ENCODE measurements at places on chromosomes 12 and 14.

- DNase-seq: no peak
Measured at GRCh38 chr12:38159591-38160317, 156.8 kb upstream of the ALG10B start.

GRCh38 chr12:47825173-47825639 is 5.5 kb upstream of the HDAC7 start:
- DNase-seq: no peak

DNA sequence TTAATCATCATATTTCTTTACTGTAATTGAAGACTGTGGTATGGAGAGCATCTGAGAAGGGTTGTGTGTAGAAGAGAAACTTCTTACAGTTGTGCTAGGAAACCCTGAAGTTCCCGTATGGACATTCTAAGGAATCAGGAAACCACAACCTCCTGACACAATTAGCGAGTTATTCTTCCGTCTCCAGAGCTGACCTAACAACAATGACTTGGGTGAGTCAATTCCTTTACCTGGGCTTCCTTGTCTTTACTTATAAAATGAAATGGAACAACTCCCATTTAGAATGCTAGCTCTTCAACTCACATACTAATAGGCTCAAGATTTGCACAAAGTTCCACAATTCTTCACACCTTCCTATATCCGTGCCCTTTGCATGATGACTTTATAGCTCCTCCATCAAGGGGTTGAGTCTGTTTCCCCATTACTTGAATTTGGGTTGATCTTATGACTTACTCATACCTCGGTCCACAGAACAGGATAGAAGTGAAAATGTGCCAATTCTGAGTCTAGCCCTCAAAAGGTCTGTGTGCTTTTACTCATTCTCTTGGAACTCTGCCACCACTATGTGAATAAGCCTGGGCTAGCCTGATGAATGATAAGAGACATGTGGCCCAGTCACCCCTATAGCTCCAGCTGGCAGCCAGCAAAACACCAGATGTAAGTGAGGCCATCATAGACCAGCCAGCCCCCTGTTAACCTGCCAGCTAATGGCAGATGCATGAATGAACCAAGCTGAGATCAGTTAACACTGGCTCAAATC is 459.4 kb downstream of the ETNK1 start:
- no peak for DNase-seq

DNA sequence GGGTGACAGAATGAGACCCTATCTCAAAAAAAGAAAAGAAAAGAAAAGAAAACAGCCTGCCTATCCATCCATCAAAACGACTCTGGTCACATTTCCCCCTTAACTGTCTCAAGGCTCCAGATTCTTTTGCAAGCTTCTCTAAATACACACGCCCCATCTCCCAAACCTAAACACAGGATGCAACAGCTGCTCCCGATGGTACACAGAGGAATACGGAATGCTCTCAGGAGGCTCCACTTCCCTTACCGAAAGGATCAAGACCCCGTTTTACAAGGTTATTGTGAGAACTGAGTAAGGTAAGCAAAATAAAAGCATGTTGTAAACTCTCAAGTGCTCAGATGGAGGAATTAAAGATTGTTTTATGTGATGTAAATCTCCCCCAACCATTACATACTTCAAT is 62.3 kb downstream of the NT5DC3 start:
- DNase-seq: no peak

DNA sequence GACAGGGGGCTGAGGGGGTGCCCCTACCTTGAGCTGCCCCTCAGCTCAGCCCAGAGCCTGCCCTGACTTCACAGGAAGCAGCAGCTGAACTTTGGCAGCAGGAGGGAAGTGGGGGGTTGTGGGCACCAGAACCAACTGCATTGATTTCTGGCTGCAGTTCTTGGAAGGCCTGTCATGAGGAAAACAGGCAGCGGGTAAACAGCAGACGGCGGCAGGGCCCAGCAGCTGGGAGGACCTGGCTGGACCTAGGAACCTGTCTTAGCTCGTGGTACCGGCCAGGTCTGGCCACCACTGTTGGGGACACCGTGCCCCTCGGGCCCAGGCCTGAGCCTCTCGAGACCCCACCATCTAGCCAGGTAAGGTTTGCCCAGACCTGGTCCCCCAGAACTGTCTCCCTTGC is 154.2 kb upstream of the MYL2 start:
- DNase-seq: no peak

All from Caco-2 (cell line).